ENCODE measurements at places on chromosomes 1 and 21.

DNA sequence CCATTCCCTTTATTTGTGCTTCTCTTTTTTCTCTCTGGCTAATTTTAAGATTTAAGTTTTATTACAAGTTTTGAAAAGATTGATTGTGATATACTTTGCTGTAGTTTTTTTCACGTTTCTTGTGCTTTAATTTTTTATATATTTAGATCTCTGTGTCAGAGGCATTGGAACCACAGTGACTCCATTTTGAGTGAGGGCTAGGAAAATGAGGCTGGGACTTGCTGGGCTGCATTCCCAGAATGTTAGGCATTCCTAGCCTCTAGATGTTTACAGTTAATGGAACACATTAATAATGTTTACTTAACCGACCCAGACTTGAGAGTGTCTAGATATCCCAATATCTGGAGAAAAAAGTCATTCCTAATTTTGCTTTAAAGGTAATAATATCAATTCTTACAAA, 939.4 kb downstream of the BRINP3 start:
- DNase-seq: no peak

GRCh38 chr21:44089001-44089911, 17.9 kb upstream of the PWP2 start:
- DNase-seq: no peak

DNA sequence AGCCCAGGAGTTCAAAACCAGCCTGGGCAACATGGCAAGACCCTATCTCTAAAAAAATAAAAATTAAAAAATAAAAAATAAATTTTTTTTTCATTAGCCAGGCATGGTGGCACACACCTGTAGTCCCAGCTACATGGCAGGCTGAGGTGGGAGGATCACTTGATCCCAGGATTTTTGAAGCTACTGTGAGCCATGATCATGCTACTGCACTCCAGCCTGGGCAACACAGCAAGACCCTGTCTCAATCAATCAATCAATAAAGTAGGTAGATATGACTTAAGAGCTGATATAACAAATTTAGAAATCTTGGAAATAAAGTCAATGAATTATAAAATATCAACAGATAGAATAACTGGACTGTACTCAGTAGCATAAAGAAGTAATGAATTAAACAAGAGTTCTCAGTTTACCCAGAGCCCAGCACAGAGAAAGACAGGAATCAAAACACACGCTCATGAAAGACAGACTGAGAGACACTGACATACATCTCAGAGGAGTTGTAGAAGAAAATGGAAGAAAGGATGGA, 69.7 kb downstream of the LRRC8C start:
- DNase-seq: no peak

GRCh38 chr1:167749741-167750140, 28.0 kb downstream of the MPZL1 start:
- no peak for DNase-seq

- no peak for DNase-seq
These were observed 16.0 kb upstream of the ID3 start for GRCh38 chr1:23575226-23575810.

DNA sequence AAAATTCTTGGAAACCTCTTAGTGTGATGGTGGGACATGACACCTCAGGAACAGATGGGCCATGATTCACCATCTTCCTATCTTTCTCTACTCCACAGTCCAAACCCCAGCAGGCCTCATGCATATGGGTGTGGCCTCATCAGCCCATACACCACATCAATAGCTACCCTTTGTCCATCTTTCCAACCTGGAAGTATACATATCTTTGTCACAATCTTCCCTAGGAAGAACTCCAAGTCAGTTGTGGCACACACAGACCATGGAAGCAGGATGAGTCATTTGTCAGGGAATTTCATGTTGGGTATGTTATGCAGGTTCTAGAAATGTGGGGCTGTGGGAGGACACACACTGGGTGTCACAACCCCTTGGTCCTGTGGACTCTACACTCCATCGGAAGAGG, 30.5 kb upstream of the CLCA4 start:
- DNase-seq: no peak

DNA sequence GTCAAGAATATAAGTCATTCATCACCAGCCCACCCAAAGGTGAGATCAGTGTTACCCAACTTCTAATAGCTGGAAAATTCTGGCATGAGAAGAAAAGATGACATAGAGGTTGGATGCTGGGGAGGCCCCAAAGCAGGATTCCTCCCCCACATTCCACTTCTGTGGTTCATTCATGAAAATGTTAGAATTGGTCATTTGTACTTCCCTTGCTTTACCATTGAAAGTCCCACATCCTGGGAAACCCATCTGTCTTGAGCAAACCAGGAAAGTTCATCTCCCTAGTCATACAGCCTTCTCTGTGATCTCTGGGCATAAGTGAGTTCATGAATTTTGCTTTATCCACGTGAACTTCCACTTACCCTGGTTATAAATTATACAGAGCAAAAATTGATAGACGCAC, 66.8 kb downstream of the SERINC2 start:
- no peak for DNase-seq

DNA sequence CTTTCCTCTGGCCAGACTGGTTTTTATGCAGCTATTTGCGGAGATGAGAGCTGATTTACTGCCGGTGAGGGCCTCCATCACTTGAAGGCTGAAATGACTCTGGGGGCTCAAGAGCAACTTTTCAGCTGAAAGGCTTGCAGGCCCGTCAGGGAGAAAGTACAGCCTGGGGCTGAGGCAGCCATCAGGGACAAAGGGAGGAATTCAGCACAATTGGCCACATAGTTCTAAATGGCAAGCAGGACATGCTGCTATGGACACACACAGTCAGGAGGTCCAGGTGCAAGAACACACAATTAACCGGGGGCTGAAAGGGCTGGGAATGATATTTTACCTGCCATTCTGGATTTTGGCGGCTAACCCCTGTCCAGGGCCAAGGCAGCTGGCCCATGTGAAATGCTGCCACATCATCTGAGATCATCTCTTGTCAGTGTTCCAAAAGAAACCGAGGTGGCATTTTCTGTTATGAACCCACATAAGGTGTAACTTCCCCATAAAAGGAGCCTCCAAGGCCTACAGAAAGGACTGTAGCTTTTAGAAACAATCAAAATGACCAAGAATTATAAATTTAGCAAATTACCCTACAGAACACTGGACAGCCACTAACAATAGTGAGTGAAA, 58.2 kb downstream of the LMX1A start:
- no peak for DNase-seq

DNA sequence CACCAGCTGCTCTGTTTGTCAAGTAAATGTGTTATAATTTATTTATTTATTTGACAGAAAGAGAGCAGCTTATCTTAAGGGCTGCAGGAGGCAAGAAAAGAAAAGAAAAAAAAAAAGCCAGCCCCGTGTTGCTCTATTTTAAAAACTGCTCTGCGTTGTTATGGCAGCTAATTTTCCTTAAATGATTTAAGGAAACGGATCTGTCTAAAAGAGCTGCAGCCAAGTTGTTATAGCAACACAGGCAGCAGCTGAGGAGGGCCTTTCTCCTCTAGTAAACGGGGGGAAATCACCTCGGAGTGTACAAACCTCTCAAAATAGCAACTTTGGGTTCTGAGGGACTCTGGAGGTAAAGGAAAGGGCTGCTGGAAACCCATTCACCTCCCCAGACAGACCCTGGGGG, 149.2 kb downstream of the BEND5 start:
- DNase-seq: no peak

- no peak for DNase-seq
These were observed 54.3 kb upstream of the ERO1B start for GRCh38 chr1:236336084-236336483.

GRCh38 chr1:95022644-95022926, 50.2 kb downstream of the ALG14 start:
- DNase-seq: no peak

GRCh38 chr21:14243461-14243860, 27.5 kb downstream of the RBM11 start:
- no peak for DNase-seq

DNA sequence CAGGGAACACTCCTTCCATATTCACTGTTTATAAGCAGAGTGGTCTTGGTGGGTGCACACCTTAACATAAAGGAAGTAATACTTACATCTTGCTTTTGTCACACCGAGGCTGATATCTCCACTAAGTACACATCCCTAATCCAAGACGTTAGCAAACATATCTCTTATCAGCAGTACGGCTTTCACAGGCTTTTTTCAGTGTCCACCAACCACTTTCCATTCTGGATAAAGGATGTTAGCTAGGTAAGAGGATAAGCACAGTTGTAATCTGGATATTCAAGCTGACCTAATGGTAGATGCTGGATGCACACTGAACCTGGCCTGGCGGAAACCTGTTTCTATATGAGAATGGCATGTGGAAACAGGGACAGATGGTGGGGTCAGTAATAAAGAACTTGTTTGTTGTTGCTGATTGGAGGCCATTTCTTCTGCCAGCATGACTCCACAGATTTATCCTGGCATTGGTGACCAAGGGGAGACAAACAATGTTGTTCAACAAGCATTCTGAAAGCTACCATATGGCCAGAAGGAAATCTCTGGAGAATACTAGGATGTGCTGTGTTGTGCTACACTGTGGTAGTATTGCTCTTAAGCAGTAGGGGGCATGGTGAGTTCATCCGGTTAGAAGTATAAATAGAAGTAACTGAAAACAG, 416.4 kb downstream of the PTBP2 start:
- peak; percentile 90 for DNase-seq

GRCh38 chr21:46661642-46662366, 26.3 kb downstream of the PRMT2 start:
- DNase-seq: no peak

GRCh38 chr1:53896635-53897229, 2.7 kb downstream of the DIO1 start:
- no peak for DNase-seq

GRCh38 chr1:76106719-76107235, 32.2 kb downstream of the ST6GALNAC3 start:
- no peak for DNase-seq

DNA sequence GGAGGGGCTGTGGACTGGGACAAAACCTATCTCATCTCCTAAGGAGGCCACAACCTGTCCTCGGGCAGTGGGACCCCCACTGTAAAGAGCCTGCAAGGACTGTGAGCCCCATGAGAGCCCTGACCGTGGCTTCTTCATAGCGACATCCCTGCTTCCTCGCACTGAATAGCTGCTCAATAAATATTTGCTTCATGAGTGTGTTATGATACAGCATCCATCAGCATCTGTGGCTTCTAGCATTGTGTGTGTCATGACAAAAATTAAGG, 40.5 kb upstream of the CSF3R start:
- DNase-seq: no peak

- DNase-seq: no peak
These were observed 28.9 kb downstream of the ITLN2 start for GRCh38 chr1:160925652-160926244.

- DNase-seq: no peak
These were observed 284.4 kb upstream of the C1orf105 start for GRCh38 chr1:172135978-172136610.

DNA sequence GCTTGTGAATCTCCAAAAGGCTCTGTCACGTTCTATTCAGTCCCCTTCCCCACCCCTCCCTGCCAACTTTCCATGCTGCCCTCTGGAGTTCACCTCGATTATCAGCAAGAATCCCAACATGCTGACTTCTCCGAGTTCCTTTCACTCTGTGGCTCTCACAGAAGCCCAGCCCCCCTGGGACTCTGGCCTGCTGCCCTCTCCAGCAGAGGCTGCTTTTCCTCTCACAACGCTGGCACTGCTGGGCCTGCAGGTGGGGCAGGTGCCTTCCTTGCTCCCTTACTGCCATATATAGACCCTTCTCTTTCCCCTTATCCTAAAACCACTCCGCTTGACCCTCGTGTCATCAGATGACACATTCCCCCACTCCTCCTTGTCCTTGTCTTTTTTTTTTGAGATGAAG, 10.2 kb upstream of the RNF186 start:
- DNase-seq: no peak

Data from brain pericyte (primary cell).